Effector CD8-positive, alpha-beta T cell (primary cell): ENCODE measurements at places on chromosomes 6 and 20.
A peak's percentile ranks its signal among the peaks of the same experiment; 100 is the strongest.

- DNase-seq: no peak
Measured at GRCh38 chr6:1906609-1907008, 296.9 kb downstream of the FOXC1 start.

DNA sequence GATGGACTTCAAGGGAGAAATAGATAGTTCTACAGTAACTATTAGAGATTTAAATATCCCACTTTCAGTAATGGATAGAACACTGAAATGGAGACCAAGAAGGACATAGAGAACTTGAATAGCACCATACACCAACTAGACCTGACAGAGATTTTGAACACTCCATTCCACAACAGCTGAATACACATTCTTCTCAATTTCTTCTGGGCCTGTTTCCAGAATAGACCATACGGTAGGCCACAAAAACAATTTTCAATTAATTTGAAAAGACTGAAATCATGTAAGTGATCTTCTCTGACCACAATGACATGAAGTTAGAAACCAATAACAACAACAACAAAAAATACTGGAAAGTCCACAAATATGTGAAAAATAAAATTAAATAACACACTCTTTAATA is 979.1 kb upstream of the FLRT3 start:
- no peak for DNase-seq

DNA sequence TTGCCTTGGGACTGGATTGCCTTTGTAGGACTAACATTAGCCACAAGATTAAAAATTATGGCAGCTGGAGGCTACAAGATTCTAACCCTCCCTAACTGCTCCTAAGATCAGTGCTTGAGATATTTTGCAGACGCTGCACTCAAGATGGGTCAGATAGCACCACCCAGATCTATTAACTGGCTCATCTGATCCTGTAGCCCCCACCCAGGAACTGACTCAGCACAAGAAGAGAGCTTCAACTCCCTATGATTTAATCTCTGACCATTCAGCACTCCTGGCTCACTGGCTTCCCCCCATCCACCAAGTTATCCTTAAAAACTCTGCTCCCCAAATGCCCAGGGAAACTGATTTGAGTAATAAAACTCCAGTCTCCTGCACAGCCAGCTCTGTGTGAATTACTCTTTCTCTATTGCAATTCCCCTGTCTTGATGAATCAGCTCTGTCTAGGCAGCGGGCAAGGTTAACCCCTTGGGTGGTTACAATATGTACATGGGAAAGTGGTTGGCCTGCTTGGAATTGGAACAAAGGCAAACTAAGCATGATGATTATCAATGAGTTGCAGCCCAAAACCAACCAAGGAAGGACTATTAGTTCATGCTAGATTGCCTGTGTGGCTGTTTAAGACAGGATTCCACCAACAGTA is 111.3 kb downstream of the OR2B2 start:
- no peak for DNase-seq

DNA sequence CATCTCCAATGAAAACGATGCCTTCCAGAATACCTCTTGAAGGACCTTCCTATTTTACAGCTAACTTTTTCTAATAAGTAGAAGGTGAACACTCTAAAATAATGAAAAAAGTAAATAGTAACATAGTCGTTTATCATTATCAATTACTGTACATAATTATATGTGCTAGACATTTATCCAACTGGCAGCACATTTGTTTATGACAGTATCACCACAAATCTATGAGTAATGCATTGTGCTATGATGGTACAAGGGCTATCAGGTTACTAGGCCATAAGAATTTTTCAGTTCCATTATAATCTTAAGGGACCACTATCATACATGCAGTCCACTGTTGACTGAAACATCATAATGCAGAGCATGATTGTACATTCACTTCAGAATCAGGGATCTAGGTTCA is 68.4 kb downstream of the ATG5 start:
- no peak for DNase-seq

DNA sequence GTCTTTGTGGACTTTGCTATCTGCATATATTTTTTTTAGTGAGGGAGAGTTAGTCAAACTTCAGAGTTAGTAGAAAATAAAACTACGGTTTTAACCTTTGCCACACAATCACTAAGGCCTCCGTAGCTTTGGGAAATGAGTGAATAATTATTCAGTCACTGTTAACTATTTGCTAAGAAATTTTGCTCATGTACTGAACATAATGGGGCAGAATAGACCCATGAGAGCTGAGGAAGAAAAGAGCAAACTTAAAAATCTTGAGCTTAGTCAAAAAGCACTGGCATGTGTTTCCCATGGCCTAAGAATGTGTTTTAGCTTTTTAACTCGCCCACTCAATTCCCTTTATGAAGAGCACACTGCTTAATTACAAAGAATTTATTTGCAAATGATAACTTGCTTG is 60.4 kb upstream of the SUPT3H start:
- no peak for DNase-seq

- DNase-seq: no peak
Measured at GRCh38 chr6:11500008-11500407, 37.5 kb upstream of the TMEM170B start.

- no peak for DNase-seq
Measured at GRCh38 chr20:34124469-34125249, 12.6 kb upstream of the EIF2S2 start.

DNA sequence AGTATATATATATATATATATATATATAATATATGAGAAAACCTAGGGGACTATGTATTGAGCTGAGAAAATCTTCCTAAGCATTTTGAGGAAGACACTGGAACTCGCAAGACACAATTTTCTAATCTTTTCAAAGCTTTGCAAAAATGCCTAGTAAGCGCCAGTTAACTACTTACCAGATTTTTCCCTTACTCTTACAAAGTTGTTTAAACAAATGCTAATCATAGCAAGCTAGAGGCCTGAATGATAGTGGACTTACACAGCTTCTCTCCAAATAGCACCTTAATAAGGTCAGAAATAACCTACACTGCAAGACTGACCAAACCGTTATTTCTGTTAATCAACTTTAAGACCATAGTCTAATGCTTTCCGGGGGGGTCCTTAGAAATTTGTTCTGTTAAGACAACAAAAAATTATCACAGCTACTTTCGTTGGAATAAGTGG is 56.1 kb upstream of the HFE start:
- DNase-seq: no peak

- DNase-seq: no peak
Measured at GRCh38 chr6:6479785-6480184, 108.7 kb upstream of the LY86 start.

DNA sequence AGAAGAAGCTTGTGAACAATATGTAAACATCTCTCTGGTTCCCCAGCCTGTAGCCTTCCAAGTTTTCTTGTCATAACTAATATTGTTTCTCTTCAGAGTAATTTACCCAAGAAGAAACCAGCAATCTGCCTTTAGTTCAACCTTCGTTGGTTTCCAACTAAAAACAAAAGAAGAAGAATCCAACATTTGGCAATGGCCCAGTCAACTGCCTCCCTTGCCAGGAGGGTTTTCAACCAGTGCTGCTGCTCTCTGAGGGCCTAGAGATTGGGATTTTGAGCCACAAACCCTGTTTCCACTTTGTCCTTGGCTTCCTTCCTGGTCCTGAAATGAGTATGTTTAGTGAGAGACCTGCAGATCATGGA is 395.8 kb upstream of the CNR1 start:
- DNase-seq: no peak

GRCh38 chr6:117668736-117669135 is 6.5 kb upstream of the NUS1 start:
- no peak for DNase-seq

GRCh38 chr20:56299362-56299761 is 50.8 kb downstream of the MC3R start:
- DNase-seq: no peak

GRCh38 chr6:77463861-77464494 is 687 bp upstream of the HTR1B start:
- DNase-seq: no peak

- no peak for DNase-seq
Measured at GRCh38 chr20:21213691-21214090, 87.8 kb downstream of the KIZ start.

DNA sequence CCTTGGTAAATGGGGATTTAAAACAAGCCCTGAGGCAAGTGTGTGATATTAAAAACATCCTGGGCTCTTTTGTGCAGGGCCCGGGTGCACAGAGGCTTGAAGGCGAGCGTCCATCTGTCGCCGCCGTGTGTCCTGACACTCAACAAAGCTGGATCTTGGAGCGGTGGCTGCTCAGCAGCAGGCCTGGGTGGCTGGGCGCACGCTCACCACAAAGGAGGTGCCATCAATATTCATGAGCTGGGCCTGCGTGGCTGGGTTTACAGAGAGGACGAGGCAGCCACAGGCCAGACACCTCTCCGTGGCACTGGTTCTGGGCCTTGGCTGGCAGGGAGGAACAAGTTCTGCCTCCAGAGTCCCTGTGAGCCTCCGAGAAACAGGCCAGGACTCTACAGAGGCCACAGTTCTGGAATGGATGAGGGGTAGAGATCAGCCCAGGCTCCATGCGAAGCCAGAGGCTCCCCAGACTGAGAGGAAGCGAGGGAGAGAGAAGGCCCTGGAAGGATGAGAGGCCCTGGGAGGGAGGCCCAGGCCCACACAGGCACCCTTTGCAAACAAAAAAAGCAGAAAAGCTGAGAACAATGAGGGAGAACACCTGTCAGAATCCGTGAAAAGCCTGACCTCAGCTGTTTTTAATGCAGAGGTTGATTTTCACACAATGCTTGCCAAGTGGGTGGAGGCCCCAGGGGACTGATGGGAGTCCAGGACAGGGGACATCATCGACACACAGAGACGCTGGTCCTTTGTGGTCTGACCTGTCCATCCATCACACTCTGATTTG is 21.9 kb downstream of the BHLHE23 start:
- no peak for DNase-seq

GRCh38 chr20:7879883-7880282 is 60.4 kb downstream of the HAO1 start:
- DNase-seq: no peak

DNA sequence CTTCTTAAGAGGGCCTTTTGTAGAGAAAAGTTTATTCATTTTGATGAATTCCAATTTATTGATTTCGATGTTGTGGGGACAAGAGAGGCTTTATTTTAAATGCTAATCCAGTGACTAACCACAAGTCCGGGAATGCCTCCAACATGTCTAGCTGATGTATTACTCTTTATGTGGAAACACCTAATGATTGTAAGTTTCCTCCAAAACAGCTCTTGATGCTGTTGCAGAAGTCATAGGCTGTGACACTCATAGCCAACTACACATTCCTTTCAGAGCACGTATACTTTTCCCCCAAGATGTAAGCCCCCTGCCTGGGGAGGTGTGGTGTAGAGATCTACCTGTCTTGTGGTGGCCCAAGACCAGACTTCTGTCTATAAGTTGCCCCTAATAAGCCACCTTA is 61.3 kb upstream of the RNF24 start:
- no peak for DNase-seq

DNA sequence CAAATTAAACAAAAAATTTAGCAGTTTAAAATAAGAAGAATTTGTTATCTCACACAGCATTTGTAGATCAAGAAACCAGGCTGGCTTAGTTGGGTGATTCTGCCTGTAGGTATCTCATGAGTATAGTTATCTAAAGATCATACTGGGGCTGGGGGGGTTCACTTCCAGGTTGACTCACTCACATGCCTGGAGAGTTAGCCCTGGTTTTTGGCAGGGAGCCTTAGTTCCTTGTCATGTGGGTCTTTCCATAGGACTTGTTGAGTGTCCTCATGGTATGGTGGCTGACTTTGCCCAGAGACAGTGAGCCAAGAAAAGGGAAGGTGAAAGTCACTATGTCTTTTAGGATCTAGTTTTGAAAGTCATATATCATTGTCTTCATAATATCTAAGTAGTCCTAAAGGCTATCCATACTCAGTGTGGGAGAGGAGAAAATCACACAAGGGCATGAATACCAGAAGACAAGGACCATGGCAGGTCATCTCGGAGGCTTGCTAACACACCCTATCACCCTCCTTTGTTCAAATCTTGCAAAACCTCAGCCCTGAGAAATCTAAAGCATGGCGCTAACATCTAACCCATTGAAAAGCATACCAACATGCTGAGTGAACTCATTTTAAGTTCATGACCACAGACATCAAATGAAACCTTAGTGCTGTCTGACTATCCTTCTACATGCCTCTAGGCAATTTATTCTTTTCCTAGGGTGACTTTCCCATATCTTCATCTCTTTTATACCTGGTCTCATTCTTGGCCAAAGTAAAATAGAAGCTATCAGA is 39.2 kb downstream of the CYP24A1 start:
- no peak for DNase-seq

- no peak for DNase-seq
Measured at GRCh38 chr6:1611322-1611571, 1.5 kb downstream of the FOXC1 start.

DNA sequence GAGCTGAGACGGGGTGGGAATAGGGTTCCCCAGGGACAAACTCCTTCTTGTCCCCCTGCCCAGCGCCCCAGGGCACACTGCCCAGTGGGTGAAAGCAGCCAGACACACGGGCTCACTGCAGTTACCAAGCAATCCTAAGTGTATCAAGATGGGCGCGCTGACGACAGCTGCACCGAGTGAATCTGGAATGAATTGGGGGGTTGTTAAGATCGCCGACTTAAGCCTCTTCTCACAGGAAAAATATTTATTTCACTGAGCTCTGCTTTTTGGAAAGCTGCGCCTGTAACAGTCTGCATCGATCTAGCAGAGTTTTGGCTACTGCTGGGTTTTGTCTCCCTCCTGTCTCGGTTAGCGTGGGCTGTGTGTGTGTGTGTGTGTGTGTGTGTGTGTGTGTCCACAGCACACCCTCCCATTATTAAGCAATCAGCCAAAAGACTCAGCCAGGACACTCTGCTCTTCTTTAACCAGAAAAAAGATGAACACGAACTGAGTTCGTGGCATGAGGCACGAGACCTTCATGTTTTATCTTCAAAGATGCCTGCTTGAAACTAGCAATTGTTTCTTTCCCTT is 35.9 kb downstream of the RIPOR3 start:
- no peak for DNase-seq

- no peak for DNase-seq
Measured at GRCh38 chr20:52926505-52926904, 45.7 kb upstream of the TSHZ2 start.

- DNase-seq: no peak
Measured at GRCh38 chr6:26121141-26122004, 34.1 kb downstream of the HFE start.

DNA sequence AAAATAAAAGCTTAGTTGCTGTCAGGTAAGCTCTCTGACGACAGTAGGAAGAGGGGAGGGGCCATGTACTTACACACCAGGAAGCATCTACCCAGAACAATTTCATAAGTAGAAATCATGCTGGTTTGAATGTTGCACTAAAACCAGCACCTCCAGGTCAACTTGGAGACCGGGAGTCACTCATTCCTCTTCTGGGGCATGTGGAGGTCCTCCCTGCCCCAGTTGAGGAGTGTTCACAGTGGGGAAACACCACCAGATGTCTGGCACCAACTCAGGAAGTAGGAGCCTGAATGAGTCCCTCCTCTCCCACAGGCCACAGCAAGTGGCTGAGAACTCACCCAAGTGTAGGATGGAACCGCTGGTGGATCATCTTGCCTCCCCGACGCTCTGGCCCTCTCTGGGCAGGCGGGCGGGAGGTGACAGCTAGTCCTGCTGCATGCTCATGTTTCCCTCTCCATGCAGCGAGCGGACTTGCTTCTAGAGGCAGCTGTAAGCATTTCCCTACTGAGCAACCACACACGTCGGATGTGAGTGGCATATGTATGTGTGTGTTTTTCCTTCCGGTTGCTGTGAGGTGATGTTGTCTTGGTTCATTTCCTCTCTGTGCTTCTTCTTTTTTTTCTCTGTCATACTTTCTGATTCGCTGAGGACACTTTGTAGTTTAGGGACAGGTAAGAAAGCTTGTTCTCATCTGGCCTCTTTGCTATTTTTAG is 149.5 kb upstream of the NEDD9 start:
- peak; percentile 26 for DNase-seq

- DNase-seq: no peak
Measured at GRCh38 chr20:24769878-24770627, 179.0 kb upstream of the CST7 start.

- no peak for DNase-seq
Measured at GRCh38 chr20:37914672-37915433, 11.9 kb downstream of the VSTM2L start.
